Right forelimb (tissue), 1 donor: ENCODE measurements at places on chromosomes 1 and 21.
A peak's percentile ranks its signal among the peaks of the same experiment; 100 is the strongest.

GRCh38 chr1:24074196-24074595 is 37.7 kb downstream of the MYOM3 start:
- no peak for DNase-seq

GRCh38 chr1:78045926-78046778 is at the start of gene GIPC2:
Gene GIPC2 (plus strand): TSS chr1:78045966. CDS start chr1:78046095, 129 bp downstream.
- DNase-seq = peak; percentile 54

- no peak for DNase-seq
Measured at GRCh38 chr1:91553177-91553591, 52.5 kb downstream of the CDC7 start.

DNA sequence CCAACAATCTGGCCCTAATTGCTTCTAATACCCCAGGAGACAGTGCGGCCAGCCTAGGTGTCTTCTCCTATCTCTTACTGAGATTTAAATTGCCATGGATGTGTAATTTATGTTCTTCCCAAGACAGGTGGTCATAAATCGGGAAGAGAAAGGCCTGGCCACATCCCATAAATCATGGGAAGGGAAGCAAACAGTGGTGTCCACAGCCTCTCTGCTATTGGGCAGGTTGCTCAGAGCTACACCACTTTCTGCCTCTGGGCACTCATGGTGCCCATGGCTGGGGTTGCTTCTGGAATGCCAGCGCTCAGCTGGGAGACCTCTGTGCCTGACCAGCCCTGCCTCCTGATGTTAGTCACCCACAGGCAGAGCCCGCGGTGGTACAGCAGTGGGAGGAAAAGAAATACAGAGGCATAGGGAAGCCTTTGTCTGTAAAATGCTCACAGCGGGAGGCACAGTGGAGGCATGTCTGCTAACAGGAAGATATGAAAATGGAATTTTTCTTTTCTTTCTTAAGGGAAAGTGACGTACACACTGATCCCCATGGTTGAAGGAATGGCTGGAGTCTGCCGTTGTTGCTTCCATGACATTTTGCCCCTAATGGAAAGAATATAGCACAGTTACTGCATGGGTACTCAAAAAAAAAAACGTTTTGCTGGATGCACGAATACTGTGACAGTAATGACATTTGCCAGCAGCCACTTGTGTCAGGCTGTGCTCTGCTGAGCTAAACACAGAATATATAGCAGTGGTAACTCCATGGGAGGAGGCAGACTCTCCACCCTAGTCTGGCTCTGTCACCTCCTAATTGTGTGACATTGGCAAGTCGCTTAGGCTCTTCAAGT is 21.9 kb downstream of the MTARC1 start:
- no peak for DNase-seq

GRCh38 chr1:43651902-43652301 is 2.0 kb downstream of the KDM4A start:
- no peak for DNase-seq

DNA sequence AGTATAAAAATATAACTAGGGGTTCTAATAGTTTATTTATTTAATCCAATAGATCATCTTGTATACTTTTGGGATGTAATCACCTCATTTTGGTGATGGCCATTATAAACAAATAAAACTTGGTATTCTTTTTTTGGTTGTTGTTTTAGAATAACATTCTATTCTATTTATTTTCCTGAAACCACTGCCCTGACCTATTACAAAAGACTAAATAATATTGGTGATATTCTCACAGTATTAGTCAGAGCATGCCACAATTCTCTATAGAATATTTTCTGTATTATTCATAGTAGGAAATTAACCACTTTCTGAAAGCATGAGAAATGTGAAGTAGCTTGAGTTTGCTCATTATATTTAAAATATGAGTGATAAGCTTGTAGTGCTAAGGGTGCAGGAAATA is 54.1 kb upstream of the LRRC7 start:
- no peak for DNase-seq

GRCh38 chr1:36369061-36369861 is 16.5 kb downstream of the STK40 start:
- peak; percentile 88 for DNase-seq

DNA sequence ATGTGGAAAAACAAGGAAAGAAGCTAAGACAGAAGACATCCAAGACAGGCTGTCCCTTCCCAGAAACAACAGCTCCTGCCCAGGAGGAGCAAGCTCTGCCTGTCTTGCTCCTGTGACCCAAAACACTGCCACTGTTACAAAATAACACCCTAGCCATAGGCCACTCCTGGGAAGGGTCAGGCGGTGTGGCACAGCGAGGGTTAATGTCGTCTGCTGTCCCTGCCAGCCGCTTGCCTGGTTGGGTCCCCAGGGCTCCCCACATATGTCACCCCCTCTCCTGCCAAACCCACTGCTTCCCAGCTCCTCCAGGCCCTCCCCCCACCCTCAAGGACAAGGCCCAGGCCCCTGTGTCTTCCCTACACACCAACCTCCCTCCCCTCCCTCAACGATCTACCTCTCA is 3.9 kb upstream of the NHLH1 start:
- no peak for DNase-seq

- no peak for DNase-seq
Measured at GRCh38 chr1:11653101-11653860, 948 bp downstream of the FBXO2 start.
